ENCODE measurements at places on chromosomes 12 and 14.

- DNase-seq, result no peak
Observed at GRCh38 chr12:67966560-67966959, 22.7 kb upstream of the IFNG-AS1 start.

- no peak for DNase-seq
Observed at GRCh38 chr14:25349269-25349668, 299.3 kb upstream of the STXBP6 start.

GRCh38 chr14:93045211-93045674 is 70.5 kb downstream of the ITPK1 start:
- DNase-seq, result no peak

- DNase-seq, result no peak
Observed at GRCh38 chr12:52423035-52423434, 11.1 kb downstream of the KRT75 start.

- no peak for DNase-seq
Observed at GRCh38 chr12:86663716-86664115, 407.5 kb upstream of the MGAT4C start.

GRCh38 chr12:98244136-98244535 is 271.3 kb upstream of the TMPO start:
- DNase-seq, result no peak

GRCh38 chr14:58752771-58753201 is 115.0 kb downstream of the DACT1 start:
- DNase-seq, result no peak

DNA sequence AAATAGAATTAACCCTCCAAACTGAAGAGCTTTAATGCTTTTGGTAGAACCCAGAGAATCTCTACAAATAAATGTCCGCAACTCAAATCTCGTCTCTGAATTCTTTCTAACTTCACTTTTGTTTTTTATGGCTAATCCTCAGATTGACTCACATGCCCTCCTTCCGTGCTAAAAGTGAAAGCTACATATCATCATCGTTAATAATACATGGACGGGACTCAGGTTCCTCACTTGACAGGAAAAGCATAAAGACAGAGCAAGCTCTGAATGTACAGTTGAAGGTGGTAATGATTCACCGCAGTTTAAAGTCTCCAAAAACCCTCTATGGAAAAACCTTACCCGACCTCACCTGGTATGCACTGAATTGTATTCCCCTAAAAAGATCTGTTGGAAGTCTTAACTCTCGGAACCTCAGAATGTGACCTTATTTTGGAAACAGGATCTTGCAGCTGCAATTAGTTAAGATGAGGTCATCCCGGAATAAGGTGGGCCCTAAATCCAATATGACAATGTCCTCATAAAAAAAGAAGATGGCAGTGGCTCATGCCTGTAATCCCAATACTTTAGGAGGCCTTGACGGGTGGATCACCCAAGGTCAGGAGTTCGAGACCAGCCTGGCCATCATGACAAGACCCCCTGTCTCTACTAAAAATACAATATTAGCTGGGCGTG is 147.4 kb upstream of the FOXN3 start:
- no peak for DNase-seq

DNA sequence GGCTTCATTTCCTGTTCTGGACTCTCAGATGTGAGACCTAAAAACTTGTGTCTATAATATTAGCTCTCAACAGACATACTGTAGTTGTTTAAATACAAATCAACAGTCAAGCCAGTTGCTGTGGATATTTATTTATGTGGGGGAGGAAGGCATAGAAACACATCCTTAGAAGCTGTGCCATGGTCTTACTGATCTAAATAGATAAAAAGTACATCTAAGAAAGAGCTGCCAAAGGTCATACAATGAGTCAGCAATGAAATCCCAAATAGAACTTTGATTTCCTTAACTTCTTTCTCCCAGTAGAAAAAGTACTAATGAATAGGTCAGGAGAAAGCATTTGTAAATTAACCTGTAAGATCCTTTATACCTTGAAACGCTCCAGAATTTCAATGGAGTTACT is 185.1 kb downstream of the AKAP6 start:
- DNase-seq, result no peak

GRCh38 chr14:71751264-71751663 is 181.0 kb upstream of the RGS6 start:
- no peak for DNase-seq

GRCh38 chr12:111186347-111186746 is 182.5 kb downstream of the PHETA1 start:
- DNase-seq, result no peak

GRCh38 chr12:69150796-69151127 is 88.6 kb upstream of the CPSF6 start:
- DNase-seq, result no peak

- DNase-seq, result peak; percentile 32
Observed at GRCh38 chr14:95902273-95902826, 25.7 kb downstream of the TUNAR start.

DNA sequence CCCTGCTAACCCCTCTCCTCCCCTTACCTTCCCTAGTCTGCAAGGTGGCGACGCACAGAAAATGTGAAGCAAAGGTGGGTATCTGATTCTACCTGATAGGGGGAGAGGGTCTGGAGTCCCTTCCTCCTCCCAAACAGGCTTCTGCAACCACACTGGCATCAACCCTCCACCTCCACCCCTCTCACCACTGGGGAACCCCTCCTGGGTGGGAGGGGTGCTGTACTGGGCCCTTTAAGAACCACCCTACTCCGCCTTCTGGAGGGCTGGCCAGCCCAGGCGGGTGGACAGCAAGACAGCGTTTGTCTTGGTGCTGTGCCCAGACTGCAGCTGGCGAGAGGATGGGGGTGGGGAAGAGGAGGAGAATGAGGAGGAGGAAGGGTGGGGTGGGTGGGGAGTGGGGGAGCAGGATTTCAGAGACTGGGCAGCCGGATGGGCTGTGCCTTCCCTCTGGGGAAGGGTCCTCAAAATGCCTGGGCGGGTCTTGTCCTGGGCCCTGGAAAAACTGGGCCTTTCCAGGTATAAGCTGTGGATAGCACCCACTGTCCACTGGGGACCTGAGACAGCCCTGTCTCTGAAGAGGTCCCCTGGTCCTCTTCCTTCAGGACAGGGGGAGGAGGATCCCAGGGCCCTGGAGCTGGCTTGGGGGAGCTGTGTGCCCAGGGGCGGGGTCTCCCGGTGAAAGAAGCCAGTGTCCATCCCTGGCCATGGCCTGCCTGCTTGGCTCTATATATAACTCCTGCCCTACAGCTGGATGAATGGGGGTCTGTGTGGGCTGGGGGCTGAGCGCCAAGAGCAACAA is 2.8 kb downstream of the TNS2 start:
- no peak for DNase-seq

- no peak for DNase-seq
Observed at GRCh38 chr14:41925409-41925808, 318.7 kb downstream of the LRFN5 start.

DNA sequence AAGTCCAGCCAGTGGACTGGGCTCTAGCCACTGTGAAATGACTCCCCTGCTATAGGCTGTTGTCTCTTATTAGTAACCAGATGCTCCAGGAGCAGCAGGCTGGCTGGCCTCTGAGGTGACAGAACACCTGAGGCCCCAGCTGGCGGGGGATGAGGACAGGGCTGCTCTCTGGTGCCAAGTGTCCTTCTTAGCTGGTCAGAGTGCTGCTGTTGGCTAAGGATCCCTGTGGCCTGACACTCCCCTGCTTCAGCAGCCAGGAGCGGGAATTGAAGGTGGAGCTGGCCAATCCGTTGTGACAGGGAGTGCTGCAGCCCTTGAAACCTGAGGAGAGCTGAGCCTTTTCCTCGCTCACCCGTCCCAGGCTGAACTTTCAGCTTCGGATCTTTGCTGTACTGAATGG is 30.7 kb downstream of the TMEM229B start:
- no peak for DNase-seq

DNA sequence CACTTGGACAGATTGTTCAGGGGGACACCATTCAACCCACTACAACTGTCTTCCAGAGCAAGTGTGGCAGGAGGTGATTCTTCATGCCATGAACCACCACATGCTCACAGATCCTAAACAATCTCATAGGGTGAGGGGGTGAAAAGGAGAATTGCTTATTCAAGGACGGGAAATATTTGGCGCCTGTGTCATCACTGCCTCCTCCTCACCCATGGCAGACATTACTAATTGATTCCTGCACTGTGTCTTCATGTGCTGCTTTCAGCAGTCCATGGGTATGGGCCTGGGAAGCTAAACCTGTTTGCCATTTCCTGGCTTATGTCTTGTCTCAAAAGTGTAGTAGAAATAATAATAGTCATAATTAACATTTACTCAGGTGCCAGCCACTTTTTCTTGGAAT is 31.3 kb downstream of the MMAB start:
- no peak for DNase-seq

GRCh38 chr12:10031771-10032175 is 1.3 kb downstream of the CLEC9A start:
- no peak for DNase-seq

- DNase-seq, result no peak
Observed at GRCh38 chr14:30251557-30252100, 307.3 kb upstream of the G2E3 start.

DNA sequence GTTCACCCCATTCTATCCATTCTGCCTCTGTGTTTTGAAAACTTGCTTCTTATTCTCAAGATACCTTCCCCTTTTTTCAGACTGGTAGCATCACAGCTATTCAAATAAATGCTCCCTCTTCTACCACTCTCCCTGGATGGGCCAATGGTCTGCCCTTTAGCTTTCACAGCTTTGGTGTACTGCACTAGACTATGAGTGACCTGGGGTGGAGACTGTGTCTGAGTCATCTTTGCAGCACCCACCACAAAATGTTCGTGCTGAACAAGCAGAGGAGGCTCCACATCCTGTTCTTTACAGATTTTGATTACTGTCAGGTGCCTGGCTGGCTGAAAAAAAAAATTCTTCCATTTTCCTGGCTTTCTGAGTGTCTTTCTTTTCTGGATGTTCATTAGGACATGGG is 1104.1 kb upstream of the TMEM132C start:
- DNase-seq, result no peak

DNA sequence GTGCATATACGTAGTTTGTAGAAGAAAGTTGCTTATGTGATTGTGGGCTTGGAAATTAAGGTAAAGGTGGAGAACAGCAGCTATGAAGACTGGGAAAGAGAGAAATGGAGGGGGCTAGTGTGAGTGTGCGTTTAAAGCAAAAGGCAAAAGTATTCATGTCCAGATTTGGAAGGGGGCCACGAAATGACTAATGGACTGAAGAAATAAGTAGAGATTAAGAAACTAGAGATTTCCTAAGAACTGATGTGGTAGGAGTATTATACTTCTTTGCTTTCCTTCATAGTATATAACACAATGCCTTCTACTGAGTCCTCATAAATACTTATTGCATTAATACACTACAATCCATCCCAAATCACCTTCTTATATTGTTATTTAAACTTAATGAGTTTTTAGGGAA is 298.6 kb upstream of the NOVA1 start:
- no peak for DNase-seq

DNA sequence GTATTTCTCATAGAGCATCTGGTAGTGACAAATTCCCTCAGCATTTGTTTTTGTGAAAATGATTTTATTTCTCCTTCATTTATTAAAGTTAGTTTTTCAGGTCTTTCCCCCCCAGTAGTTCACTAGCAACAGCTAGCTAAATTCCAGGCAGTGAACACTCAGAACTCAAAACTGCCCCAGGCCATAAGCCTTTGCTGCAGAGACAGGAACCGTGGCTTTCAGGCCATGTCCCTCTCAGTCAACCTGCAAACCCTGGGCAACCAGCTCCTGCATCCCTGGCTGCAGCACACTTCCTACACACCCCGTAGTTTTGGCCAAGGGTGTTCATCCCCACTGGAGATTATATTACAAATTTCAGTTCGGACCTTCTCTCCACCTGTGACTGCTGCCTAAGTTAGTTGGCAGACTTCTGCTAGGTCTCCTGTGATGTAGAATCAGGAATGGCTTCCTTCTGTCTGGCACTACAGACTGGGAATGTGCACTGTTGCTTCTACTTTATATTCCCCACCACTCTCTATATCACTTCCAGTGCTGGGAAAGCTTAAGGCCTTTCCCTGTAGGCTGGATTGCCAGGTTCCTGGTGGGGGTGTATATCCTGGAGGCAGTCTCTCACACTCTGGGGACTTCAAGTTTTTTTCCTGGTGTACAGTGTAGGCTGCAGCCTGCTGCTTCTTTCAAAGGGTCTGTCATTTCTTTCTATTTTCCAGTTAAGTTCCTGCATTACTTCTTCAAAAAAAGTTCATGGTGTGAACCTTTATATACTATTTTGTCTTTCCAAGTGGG is 924.4 kb upstream of the LRFN5 start:
- no peak for DNase-seq

DNA sequence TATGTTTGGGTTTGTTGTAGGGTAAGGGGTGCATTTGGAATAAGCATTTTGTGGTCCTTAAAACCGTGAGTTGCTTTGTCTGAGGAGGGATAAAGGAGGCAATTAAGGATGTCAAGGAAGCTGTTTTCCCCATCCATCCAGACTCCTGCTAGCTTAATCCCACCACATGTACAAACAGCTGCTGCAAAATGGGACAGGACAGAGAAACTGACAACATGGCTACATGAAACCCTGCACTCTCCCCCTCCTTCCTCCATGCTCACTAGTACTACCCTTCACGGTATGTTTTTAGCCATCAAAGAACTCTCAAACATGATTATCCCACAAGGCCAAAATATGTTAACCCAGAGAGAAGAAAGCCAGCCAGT is 20.6 kb downstream of the ST8SIA1 start:
- DNase-seq, result no peak

- no peak for DNase-seq
Observed at GRCh38 chr12:16668198-16668597, 62.2 kb upstream of the LMO3 start.

DNA sequence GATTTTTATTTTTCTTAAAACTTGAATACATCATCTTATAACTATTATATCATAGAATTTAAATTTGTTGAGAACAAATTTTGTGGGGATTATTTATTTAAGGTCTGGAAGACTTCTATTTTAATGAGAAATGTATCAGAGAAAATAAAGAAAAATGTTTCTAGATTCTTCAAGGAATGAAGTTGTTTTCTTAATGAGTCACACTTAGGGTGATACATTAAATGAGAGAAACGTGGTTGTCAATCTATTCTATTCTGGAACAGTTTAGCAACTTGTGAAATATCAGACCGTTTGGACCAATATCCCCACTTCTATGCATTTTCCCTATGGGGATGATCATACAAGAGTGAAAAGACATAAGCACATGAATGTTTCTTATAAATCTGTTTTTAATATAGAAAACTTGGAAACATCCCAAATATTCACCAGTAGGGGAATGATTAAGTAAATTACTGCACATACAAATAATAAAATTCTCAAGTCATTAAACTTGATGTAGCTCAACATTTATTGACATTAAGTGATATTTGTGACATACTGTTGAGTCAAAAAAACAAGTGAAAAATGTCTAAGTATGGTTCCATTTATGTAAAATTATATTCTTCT is 88.5 kb downstream of the E2F7 start:
- no peak for DNase-seq
